ENCODE measurements at places on chromosomes 3 and 15. TPM values are rescaled to one million over a fixed set of nuclear protein-coding genes. Genes with fewer than 3 reads are reported as not detected.

- H3K27ac ChIP-seq = no peak overlapping the region
- no peaks in the 10 kb centered on the region for H3K36me3 ChIP-seq
- DNase-seq = no peak
- H3K27me3 ChIP-seq = no peaks in the 10 kb centered on the region
- H3K4me1 ChIP-seq = no peaks in the 10 kb centered on the region
Observed at GRCh38 chr15:74258456-74259291, 22.5 kb downstream of the CCDC33 start.

DNA sequence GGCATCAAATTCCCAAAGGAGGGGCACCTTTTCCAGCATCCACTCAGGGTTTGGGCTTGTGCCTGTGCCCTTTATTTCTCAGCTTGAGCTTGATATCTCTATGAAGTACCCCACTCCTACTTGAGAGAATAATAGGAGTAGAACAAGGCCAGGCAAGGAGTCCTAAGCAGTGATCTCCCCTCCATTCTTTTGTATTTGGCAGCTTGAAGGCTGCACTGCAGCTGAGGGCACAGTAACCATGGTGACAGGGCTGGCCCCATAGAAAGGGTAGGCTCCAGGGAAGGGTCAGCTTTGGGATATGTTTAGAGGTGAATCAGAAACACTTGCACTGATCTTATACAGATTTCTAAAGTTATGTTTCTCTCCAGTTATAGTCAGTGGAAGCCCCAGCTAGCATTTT lies 145.4 kb upstream of the SLC24A5 start:
- no peak overlapping the region for H3K4me3 ChIP-seq
- H3K27ac ChIP-seq = no peak overlapping the region
- no peaks in the 10 kb centered on the region for H3K36me3 ChIP-seq
- no peaks in the 10 kb centered on the region for H3K27me3 ChIP-seq

DNA sequence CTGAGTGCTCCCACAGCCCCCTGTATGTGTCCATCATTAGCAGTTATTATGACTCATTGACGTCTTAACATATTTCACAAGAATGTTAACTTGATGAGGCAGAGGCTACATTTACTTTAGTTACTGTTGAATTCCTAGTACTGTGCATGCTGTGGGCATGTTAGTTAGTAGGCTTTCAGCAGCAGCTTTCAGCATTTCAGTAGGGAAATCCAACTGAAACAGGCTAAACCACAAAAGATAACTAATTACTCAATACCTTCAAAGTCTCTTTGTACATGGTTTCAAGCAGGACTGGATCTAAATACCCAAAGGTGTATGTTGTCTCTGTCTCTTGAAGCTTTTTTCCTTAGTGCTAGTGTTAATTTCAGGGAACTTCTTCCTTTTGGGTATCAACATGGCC lies 229.9 kb upstream of the SUCLG2 start:
- DNase-seq = no peak
- no peaks in the 10 kb centered on the region for H3K4me1 ChIP-seq
- H3K4me3 ChIP-seq = no peak overlapping the region
- no peaks in the 10 kb centered on the region for H3K27me3 ChIP-seq
- H3K27ac ChIP-seq = no peak overlapping the region
- no peaks in the 10 kb centered on the region for H3K36me3 ChIP-seq

DNA sequence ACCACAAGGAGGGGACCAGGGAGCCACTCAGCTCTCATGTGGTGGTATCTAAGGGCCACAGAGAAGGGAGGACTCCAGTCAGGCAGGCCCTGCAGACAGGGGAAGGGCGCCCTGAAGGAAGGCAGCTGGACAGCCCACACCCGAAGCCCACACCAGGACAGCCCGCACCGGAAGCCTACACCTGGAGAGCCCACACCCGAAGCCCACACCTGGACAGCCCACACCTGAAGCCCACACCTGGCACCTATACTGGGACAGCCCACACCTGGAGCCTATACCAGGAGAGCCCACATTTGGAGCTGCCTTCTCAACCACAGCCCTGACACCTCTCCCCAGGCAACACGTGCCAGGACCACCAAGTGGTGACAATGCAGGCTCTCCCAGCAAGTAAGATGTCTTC lies 11.7 kb downstream of the TPRA1 start:
- peaks cover 24% of the 10 kb centered on the region for H3K36me3 ChIP-seq
- DNase-seq = no peak
- H3K27ac ChIP-seq = no peak overlapping the region
- H3K4me1 ChIP-seq = no peaks in the 10 kb centered on the region
- no peak overlapping the region for H3K4me3 ChIP-seq
- H3K27me3 ChIP-seq = no peaks in the 10 kb centered on the region

DNA sequence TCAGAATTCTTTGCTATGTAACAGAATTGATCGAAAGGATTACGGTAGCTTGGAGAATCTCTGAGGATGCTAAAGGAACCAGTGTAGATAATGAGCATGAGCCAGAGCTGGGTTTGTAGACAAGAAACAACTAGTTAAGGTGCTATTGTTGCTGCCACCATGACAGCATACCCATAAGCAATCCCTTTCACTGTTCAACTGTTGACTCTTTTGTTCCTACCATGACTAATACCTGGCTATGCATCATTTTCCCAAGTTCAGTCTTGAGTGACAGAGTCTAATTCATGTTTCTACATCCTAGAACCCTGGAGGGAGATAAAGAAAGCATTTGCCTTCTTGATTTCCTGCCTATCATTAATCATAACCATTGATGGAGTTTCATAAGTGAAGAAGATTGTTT lies 600.3 kb downstream of the OTOL1 start:
- no peak for DNase-seq
- H3K27me3 ChIP-seq = no peaks in the 10 kb centered on the region
- no peak overlapping the region for H3K27ac ChIP-seq
- H3K4me1 ChIP-seq = no peaks in the 10 kb centered on the region
- no peaks in the 10 kb centered on the region for H3K36me3 ChIP-seq

DNA sequence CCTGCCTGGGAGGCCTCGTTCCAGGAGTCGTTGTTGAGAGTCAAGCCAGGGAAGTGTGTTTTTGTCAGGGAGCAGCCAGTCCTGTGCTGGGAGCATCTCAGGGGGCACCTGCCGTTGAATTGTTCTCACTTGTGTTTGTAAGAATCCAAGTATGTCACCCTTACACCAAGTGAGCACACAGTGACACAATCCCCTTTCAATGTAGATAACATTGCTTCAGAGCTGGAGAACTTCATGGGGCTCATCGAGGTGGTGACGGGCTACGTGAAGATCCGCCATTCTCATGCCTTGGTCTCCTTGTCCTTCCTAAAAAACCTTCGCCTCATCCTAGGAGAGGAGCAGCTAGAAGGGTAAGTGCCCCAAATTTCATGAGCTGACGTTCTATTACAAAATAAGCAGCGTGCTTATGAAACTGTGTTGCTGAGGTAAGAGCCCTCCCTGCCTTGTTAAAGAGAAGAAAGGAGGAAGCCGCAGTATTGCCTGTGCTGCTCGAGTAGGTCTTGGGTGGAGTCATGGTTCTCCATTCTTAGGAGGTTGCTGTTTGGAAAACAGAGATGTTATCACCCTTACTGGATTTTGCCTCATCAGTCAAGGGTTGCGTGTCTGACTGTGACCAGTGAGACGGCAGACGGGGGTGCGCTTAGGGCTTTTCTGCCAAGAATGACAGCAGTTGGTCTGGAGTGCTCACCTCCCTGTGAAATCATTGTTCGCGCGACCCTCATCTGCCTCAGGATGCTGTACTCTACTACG lies 108.1 kb downstream of the PGPEP1L start:
- H3K4me3 ChIP-seq = no peak overlapping the region
- H3K27me3 ChIP-seq = peaks cover 30% of the 10 kb centered on the region
- H3K27ac ChIP-seq = no peak overlapping the region
- H3K4me1 ChIP-seq = no peaks in the 10 kb centered on the region

DNA sequence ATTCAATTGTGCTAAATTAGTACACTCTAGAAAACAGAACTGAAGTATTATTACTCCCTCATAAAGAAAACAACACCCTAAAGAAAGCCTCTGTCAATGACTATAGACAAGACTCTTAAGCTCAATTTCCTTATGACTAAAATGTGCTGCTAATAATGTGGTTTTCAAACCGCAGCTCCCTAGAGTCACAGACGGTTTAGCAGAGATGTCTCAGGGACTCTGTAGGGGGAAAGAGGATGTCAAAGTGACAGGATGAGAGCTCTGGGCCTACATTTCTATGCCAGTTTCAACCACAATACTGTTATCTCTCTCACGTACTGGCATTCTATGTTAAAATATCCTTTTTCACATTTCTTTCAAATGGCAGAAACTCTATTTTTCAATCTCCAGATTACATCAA lies 37.6 kb upstream of the WDR49 start:
- no peaks in the 10 kb centered on the region for H3K27me3 ChIP-seq
- peaks cover 96% of the 10 kb centered on the region for H3K36me3 ChIP-seq
- DNase-seq = no peak
- no peak overlapping the region for H3K27ac ChIP-seq

DNA sequence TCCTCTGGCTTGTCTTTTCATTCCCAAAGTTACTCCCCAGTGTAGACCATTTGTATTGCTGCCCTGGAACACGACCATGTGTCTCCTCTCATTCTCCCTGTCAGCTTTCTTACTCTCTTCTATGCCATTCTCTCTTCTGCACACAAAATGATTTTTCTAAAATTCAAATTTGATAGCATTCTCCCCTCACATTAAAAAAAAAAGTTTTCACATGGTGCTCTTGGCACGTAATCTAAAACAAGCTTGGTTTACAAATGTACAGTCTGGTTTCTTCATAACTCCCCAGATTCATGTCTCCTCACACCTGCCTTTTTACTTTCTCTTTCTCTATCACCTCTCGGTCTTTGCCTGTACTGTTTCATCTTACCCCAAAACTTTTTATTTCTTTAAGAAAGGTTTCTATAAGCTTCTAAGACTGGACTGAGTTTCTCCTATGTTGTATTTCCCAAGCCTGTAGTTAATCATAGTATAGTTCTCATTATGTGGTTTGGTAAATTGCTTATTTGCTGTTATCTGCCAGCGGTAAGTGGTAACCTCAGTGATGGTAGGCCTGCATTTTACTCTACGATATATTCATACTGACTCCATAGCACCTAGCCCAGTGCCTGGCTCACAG lies 31.2 kb downstream of the BCHE start:
- H3K4me3 ChIP-seq = no peak overlapping the region
- H3K36me3 ChIP-seq = no peaks in the 10 kb centered on the region
- no peak for DNase-seq
- H3K27ac ChIP-seq = no peak overlapping the region

TRIM42 gene
- not detected for polyA plus RNA-seq

KLF15 gene
- polyA plus RNA-seq = 3.2 TPM

ATP2B2 gene
- not detected for polyA plus RNA-seq

Measured in K562 (cell line).